ENCODE measurements at places on chromosomes 4 and X. TPM values are rescaled to one million over a fixed set of nuclear protein-coding genes. Genes with fewer than 3 reads are reported as not detected.

The SSX1 gene
- total RNA-seq, result not detected

The AWAT2 gene
- total RNA-seq, result not detected

The PPP1R2C gene
- not detected for total RNA-seq

The GLRB gene
- total RNA-seq, result not detected

The PAK3 gene
- total RNA-seq, result not detected

The PLS3 gene
- total RNA-seq, result 2.6 TPM

The ADH1C gene
- total RNA-seq, result not detected

The GATB gene
- total RNA-seq, result 29.4 TPM

The ACE2 gene
- total RNA-seq, result 0.10 TPM

The RAB41 gene
- total RNA-seq, result not detected

The VCX3A gene
- total RNA-seq, result not detected

The GPR173 gene
- 0.64 TPM for total RNA-seq

The ADAM29 gene
- total RNA-seq, result not detected

The ERCC6L gene
- total RNA-seq, result 13.7 TPM

The SLAIN2 gene
- 66.3 TPM for total RNA-seq

The GSX2 gene
- total RNA-seq, result not detected

The FGF5 gene
- total RNA-seq, result not detected

The MAGEB10 gene
- not detected for total RNA-seq

The PNMA6A gene
- total RNA-seq, result 2.1 TPM

The GPRIN3 gene
- total RNA-seq, result 9.2 TPM

The ITM2A gene
- total RNA-seq, result 60.5 TPM

The RTL3 gene
- not detected for total RNA-seq

The ZFP42 gene
- total RNA-seq, result not detected

The TMEM150C gene
- not detected for total RNA-seq

The ABCG2 gene
- total RNA-seq, result 0.78 TPM

The SCML2 gene
- 3.4 TPM for total RNA-seq

The JAKMIP1 gene
- total RNA-seq, result 1.6 TPM

The DYNLT3 gene
- 19.6 TPM for total RNA-seq

The ZNF630 gene
- 1.6 TPM for total RNA-seq

The XAGE1A gene
- not detected for total RNA-seq

The RHOXF2 gene
- not detected for total RNA-seq

The OPN1MW gene
- not detected for total RNA-seq

The FAM156B gene
- total RNA-seq, result 15.8 TPM

The ANAPC4 gene
- total RNA-seq, result 33.0 TPM

The TRIML2 gene
- total RNA-seq, result not detected

The SPIN2B gene
- total RNA-seq, result 6.6 TPM

The AP1AR gene
- 22.4 TPM for total RNA-seq

The PPARGC1A gene
- not detected for total RNA-seq

The SLC10A6 gene
- not detected for total RNA-seq

The GPAT3 gene
- total RNA-seq, result 2.5 TPM

The ASMT gene
- 0.54 TPM for total RNA-seq

All from activated naive CD8-positive, alpha-beta T cell treated with anti-CD3 and anti-CD28 coated beads for 36 hours (primary cell).